ENCODE measurements at places on chromosomes 3 and 15.

DNA sequence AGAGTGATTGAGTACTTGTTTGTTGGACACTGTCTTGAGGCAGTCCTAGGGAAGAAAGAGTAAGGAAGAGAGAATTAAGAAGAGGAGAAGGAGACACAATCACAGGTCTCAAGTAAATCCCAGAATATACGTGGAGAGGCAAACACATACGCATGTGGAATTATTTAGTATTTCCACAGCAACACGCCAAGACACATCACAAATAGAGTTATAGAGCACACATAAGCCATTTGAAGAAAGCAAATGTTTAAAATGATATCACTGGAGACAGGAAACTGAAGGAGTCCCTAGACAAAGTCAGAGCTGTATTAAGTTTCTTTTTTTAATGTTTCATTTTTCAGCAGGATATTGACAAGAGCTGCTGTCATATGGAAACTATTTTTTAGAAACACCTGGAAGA lies 206.1 kb upstream of the LRIG1 start:
- DNase-seq: no peak

DNA sequence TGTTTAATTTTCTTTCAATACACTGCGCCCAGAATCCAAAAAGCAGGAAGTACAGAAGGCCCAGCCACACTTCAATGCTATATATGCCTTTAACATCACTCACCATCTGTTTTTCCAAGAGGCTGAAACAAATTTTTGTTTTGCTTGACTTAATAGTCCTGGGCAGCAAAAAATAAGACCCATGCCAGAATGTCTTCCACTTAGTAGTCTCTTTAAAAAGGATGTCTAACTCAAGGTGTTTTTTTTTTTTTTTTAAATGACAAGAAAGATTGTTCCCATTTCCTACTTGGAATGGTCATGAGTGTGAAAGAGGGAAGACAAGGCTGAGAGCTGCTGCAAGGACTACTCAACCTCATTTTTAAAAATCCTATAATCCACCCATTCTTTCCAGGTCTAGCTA lies 590.3 kb upstream of the SGO1 start:
- DNase-seq: no peak

GRCh38 chr3:195302431-195302830 lies 31.5 kb upstream of the XXYLT1 start:
- DNase-seq: no peak

DNA sequence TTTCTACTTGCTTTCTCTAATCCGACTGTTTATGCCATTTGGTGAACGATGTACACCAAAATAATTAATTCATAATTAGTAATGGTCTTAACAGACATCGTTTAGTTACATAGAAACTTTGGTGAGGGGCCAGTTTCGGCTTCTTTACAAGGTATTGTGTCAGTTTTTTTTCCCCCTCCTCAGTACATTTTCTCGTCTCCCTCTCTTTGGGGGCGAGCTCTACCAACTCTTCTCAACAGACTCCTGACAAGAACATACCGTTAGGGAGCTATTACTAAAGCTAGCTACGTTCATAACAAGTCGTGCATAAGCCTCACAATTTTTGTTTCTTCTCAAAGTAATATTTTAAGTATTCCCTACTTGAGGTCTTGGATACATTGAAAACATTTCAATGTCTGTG lies 1.4 kb downstream of the U2SURP start:
- DNase-seq: no peak

GRCh38 chr3:14077310-14077709 lies 47.4 kb downstream of the CHCHD4 start:
- DNase-seq: no peak

- DNase-seq: no peak
Measured at GRCh38 chr3:169999433-169999832, 32.8 kb downstream of the SEC62 start.

- DNase-seq: no peak
Measured at GRCh38 chr3:106862067-106862466, 515.2 kb upstream of the CCDC54 start.

- no peak for DNase-seq
Measured at GRCh38 chr3:85726241-85726640, 767.5 kb downstream of the CADM2 start.

- no peak for DNase-seq
Measured at GRCh38 chr3:175749981-175750380, 890.8 kb downstream of the NAALADL2 start.

DNA sequence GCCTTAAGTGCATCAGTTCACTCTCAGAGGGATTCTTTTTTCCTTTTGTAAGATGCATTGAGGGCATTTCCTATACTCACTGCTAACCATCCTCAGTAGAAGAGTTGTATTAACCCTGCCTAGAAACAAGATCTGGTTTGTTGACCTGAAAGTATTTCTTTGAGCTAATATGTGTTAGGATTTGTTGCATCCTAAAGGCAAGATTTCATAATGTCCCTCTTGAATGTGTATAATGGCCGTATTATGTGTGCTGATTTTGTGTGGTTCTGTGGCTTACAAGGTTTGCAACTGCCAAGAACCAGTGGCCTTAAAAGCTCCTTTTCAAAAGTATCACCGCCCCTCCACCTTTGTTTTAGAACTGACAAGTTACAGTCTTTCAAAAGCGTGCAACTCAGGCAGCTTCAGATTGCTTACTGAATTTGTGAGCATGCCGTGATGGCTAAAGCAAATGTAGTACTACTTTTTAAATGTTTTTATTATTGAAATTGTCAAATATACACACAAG lies 182.0 kb upstream of the BHLHE40 start:
- DNase-seq: no peak

DNA sequence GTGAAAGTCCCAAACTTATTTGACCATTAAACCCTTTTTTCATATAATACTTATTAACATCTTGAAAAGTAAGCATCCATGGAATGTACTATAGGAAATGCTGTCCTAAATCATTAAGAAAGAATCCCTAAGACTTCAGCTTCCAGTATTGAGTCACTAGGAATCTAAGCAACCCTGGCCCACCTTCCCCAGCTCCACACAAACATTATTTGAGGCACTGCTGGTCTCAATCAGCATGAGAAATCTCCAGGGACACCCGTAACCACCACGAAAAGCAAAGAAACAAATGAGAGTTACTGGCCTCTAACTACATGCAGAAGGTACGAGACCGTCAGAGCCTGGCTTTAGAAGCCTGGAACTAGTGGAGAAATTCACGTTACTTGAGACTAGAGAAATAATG lies 68.2 kb downstream of the POLQ start:
- no peak for DNase-seq

DNA sequence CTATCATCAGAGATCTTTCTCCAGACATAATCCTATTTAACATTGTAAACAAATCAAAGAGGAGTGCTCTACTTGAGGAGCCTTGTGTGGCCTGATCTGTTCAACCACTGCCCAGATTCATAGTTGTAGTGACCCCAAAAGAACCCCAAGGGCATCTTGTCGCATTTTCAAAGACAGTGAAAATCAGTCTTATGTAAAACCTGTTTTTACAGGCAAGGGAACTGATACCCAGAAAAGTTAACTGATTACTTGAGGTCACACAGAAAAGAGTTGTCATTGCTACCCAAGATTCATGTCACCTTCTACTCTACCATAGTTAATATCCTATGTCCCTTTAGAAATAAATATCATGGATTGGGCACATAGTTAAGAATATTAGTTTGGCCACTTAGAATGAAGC lies 40.5 kb upstream of the ARPP21 start:
- DNase-seq: no peak

Measured in NCI-H2029 (cell line).